HS-5 (cell line): ENCODE measurements at places on chromosomes 4 and X.

DNA sequence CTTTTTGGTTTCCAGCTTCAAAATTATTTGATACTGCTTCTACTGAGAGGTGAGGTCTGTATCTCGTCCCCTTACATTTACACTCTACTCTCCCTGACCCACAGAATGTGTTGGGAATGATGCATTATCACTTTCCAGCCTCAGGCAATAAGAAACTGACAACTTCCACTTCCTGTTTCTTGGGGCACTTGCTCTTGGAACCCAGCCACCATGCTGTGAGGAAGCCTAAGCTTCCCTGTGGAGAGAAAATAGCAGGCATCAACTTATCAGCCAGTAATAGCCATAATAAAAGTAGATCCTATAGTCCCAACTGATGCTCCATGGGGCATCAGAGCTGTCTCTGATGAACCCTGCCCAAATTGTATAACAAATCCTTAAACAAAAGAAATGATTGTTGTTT lies 32.6 kb downstream of the RELL1 start:
- DNase-seq = no peak

- DNase-seq = peak; percentile 84
These were observed 367.5 kb upstream of the CTSO start for GRCh38 chr4:156321203-156321602.

- DNase-seq = no peak
These were observed 104.8 kb upstream of the ENPEP start for GRCh38 chr4:110371016-110371770.

DNA sequence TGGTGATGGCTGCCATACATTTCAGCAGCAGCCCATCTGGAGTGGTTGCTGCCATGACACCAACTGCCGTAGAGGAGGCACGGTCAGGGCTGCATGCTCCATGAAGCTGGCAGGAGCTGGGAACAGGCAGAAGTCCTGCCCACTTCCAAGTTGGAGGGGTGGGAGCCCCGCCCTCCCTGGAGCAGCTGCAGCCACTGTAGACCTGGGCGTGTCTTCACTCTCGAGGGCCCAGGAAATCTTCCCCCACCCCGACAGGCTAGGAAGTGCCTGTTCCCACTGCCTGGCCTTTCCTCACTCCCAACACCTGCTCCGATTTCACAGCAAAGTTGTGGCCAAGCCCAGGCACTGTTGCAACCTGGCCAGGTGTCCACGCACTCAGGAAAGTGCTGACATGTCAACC lies 42.3 kb downstream of the NALF2 start:
- no peak for DNase-seq

GRCh38 chr4:114109776-114110175 lies 130.3 kb upstream of the ARSJ start:
- no peak for DNase-seq

- DNase-seq = no peak
These were observed 137.9 kb downstream of the SLC7A11 start for GRCh38 chr4:138104284-138104680.

DNA sequence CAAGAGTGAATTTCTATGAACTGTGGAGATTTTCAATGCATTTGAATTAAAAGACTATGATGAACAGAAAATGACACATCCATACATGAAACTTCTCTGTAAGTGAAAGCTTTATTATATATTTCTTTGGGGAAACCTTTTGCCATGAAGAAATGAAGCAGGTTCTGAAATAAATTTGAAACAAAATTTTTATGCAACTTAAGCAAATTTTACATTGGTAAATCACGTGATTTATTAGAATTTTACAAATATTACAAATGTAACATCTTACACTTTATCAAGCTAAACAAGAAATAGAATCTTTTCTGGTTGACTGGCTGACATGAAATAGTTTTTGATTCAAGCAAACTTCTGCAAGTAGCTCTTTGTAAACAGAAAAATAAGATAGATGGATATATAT lies 131.2 kb downstream of the IL1RAPL1 start:
- no peak for DNase-seq

GRCh38 chr4:137700751-137701150 lies 168.5 kb upstream of the PCDH18 start:
- DNase-seq = no peak

- DNase-seq = no peak
These were observed 140.4 kb downstream of the MID1IP1 start for GRCh38 chrX:38941675-38942074.

GRCh38 chrX:52346174-52347165 lies 22.4 kb upstream of the XAGE2 start:
- no peak for DNase-seq

DNA sequence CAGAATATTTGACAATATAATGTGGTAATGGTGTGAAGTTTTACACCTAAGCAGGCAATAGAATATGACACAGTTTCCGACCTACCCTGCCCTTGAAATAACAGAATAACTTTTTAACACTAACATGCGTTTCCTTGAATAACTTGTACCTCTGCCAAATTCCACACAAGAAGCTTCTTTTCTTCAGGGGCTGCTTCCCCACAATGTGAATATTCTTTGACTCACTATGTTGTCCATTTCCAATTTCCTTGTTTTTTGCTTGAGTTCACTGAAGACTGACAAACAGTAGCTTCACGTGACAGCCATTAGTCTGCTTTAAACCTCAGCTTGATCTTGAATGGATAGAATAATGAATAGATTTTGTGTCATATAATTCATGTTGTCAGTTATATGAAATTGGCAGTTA lies 14.3 kb downstream of the SHROOM3 start:
- no peak for DNase-seq

GRCh38 chrX:29787656-29788055 lies 427.7 kb upstream of the MAGEB2 start:
- DNase-seq = no peak

DNA sequence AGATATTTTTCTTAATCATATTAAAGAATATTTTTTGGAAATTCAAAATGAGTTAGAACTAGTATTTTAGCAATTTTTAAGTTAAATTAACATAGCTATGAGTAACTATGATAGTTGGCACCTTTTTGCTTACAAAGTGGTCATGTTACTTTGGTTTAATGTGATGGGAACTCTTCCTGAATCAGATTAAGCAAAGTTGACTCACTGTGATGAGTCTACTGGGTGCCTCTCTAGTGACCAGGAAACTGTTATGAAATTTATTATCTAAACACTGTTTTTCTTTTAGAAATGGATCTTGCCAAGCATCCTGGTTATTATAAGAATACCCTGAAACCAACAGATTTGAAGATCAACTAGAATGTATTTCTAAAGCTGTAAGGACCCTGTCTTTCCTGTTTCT lies 985.8 kb downstream of the TRAM1L1 start:
- DNase-seq = peak; percentile 32

GRCh38 chr4:110042545-110043517 lies 130.1 kb downstream of the EGF start:
- DNase-seq = no peak

- DNase-seq = no peak
These were observed 32.4 kb upstream of the REPS2 start for GRCh38 chrX:16914058-16914457.

DNA sequence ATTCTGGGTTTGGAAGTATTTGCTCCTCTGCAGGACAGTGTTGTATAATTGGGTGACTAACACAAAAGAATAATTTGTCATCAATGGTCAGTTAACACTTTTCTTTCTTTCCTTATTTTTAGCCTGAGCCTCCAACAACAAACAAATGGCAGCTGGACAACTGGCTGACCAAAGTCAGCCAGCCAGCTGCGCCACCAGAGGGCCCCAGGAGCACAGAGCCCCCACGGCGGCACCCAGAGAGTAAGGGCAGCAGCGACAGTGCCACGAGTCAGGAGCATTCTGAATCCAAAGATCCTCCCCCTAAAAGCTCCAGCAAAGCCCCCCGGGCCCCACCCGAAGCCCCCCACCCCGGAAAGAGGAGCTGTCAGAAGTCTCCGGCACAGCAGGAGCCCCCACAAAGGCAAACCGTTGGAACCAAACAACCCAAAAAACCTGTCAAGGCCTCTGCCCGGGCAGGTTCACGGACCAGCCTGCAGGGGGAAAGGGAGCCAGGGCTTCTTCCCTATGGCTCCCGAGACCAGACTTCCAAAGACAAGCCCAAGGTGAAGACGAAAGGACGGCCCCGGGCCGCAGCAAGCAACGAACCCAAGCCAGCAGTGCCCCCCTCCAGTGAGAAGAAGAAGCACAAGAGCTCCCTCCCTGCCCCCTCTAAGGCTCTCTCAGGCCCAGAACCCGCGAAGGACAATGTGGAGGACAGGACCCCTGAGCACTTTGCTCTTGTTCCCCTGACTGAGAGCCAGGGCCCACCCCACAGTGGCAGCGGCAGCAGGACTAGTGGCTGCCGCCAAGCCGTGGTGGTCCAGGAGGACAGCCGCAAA lies 106.0 kb downstream of the KLHL8 start:
- DNase-seq = no peak

DNA sequence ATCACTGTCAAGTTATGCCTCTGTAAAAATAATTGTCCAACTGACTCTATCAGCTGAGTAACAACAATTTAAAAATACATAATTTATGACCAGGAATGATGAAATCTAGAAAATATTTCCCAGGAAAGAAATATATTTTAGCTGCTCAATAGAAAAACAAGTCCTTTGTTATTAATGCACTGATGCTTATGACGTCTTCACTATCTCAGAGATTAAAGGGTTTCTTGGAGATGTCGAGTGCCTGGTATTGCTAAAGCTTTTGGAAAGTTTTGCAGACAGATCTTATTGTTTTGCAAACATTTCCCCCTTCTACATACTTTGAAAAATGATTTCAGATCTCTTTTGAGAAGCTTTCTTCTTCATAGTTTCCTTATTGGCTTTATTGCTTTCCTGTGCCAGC lies 154.6 kb upstream of the RPS6KA3 start:
- no peak for DNase-seq

DNA sequence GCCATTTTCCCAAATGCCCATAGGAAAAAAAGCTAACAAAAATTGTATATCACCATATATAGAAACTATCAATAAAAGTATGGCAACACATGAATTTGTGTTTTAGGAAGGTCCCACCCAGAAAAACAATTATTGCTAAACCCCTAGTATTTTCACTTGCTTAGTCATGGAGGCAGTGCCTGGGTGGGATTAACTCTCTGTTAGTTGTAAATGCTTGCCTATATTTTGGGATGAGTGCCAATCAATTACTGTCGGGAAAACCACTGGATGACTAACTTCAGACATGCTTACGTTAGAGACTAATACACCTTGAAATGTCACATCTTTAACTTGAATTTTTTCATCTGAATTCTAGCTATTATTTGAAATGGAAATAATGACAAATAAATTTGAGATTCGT lies 33.9 kb downstream of the TMPRSS11A start:
- peak; percentile 79 for DNase-seq

GRCh38 chr4:5843573-5844530 lies 49.0 kb downstream of the CRMP1 start:
- no peak for DNase-seq

- no peak for DNase-seq
These were observed 53.8 kb upstream of the HGFAC start for GRCh38 chr4:3387943-3388361.

GRCh38 chr4:2286904-2287593 lies 25.1 kb upstream of the MXD4 start:
- DNase-seq = no peak

DNA sequence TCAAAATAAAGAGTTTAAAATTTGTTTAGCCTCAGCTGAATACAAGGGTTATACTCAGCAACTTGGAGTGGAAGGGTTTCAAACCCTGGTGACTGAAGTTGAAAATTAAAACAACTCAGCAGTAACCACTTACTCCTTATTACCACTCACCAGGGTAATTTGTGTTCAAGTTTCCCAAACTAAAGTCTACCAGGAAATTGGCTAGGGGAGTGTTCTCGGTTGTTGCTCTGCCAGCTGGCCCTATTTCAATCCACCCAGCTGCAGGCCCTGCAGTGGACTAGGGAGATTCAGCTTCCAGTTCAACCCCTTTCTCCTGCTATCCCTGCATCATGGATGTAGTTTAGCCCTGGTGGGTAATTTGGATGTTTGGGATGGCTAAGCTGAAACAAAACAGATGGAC lies 37.8 kb upstream of the EXOC1L start:
- no peak for DNase-seq

DNA sequence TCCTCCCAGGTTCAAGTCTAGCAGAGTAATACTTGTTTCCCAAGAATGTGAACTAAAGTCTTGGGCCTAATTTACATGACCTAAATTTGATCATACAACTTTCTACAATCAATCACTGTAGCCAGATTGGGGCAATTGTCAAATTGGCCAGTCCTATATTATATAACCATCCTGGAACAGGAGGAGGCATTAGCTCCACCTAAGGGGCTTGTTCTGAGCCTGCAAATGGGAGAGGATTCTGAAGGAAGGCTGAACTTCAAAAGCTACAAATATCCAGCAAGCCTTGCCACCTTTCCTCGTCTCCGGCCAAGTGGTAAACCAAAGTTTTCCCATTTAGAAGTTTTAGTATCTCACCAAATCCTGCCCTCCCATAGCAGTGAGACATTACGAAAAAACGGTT lies 1289.6 kb upstream of the TENM3 start:
- DNase-seq = no peak

DNA sequence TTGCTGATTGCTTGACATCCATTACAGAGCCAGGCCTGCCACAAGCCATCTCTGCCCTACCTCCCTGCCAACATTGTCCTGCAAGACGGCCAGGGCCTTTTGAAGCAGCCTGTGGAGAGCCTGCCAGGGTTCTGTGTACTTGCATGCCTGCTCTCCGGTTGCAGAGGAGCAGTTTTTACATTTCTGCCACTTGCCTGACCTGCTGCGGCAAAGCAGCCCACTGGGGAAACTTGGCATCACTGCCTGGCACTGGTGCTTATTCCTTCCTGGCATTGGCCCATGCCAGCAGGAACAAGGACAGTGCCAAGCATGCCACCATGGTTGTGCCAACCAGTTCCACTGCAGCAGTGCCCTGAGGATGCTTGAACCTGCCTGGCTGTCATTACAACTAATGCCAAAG lies 167.1 kb downstream of the NHS start:
- DNase-seq = no peak

GRCh38 chrX:48823053-48823452 lies 3.3 kb upstream of the ERAS start:
- no peak for DNase-seq

DNA sequence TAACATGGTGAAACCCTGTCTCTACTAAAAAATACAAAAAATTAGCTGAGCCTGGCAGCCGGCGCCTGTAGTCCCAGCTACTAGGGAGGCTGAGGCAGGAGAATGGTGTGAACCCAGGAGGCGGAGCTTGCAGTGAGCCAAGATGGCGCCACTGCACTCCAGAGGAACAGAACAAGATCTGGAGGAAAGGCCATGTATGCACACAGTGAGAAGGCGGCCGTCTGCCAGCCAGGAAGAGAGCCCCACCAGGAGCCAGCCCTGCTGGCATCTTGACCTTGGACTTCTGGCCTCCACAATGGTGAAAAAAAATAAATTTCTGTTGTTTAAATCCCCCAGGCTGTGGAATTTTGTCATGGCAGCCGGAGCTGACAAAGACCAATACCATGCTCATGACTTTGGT lies 28.2 kb upstream of the MSX1 start:
- DNase-seq = no peak

GRCh38 chr4:5678977-5679376 lies 29.4 kb downstream of the EVC2 start:
- DNase-seq = no peak
